ENCODE measurements at places on chromosomes 2 and 18.

DNA sequence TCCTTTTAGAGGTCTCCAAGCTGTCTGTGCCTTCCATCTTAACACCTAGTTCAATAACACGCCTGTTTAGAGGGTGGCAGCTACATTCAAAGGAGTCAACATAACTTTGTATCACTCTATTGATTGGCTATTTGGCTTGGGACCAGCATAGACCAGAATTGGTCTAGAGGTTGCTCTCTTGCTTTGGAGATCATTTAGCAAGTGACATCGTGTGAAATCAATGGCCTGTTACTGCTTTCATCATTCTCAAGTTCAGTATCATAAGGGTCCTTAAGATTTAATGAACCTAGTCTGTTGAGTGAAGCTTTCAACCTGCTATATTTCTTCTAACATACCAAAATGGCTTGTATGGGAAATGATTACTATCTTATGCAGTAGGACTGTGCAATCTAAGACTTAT lies 768.2 kb downstream of the NRXN1 start:
- peak; percentile 93 for DNase-seq

GRCh38 chr2:66530651-66531050 lies 95.7 kb downstream of the MEIS1 start:
- no peak for DNase-seq

DNA sequence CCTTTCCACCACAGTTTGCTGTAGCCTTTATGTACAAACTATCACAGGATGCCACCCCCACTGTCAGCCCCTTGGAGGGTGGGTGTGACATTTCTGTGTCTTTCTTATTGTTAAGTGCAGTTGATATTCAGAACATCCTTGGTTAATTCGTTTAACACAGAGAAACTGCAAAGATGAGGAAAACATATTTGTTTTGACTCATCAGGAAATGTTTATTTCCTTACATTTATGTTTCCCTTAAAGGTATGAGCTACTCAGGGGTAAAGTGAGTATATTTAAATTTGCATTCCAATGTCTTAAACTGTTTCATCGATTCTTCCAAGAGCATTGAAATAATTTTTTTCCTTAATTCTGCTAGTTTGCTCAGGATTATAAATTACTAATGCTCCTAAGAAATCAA lies 243.4 kb downstream of the RDH14 start:
- DNase-seq = no peak

- DNase-seq = no peak
Measured at GRCh38 chr2:152950126-152950525, 231.7 kb downstream of the ARL6IP6 start.

GRCh38 chr18:66325251-66325650 lies 278.6 kb downstream of the CDH19 start:
- no peak for DNase-seq

DNA sequence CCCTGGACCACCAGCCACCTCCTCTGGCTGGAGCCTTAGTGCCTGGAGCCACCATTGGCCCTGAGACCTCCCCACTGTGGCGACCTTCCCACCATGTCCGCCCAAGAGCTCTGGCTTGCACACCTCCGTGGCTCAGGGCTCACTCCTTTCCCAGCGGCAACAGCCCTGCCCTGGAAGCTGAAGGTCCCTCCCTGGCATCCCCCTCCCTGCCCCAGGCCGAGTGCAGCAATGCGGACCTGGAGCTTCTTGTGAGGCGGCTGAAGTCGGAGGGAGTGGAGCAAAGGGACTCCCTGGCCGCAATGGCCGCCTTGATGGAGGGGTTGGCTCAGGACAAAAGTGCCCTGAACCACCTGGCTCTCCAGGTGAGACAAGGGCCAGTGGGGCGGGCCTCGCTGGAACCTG lies 28.6 kb downstream of the CROCC2 start:
- DNase-seq = no peak

- DNase-seq = no peak
Measured at GRCh38 chr2:1278125-1278524, 135.1 kb upstream of the TPO start.

- no peak for DNase-seq
Measured at GRCh38 chr2:153138651-153139375, 339.7 kb downstream of the RPRM start.

DNA sequence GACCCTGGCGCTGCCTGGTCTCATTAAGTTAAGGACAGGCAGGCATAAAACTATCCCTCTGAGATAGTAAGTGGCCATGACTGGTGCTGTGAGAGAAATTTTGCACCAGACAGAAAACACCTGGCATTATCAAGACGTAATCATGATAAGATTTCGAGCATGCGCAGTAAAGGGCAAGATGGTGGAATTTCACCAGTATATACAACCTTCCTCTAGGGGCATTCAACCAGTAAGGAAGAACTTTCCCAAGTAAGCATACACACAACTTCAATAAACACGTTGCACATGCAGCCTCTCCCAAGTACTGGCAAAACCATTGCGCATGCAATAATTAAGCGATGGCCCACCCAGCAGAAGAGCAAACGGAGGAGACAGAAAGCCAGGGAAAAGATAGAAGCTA lies 1376.4 kb upstream of the CRIM1 start:
- no peak for DNase-seq

- no peak for DNase-seq
Measured at GRCh38 chr2:44456946-44457345, 95.2 kb downstream of the CAMKMT start.

- DNase-seq = no peak
Measured at GRCh38 chr2:148317598-148317997, 296.7 kb downstream of the MBD5 start.

DNA sequence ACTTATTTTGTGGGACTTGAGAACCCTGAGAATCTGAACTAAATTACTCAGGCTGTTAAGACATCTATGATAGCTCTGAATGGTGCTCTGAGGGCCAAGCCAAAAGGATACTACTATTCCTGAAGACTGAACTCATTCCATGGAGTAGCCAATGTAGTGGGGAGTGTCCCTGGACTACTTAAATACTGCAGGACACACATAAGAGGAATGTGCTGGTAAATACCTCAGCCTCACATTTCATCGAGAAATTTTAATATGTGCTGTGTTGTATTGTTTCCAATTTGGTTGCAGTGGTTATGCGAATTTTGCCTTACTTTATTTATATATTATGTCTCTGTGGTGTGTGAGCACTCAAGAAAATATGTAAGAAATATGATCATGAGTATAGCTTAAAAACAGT lies 264.4 kb upstream of the FIGN start:
- DNase-seq = no peak

DNA sequence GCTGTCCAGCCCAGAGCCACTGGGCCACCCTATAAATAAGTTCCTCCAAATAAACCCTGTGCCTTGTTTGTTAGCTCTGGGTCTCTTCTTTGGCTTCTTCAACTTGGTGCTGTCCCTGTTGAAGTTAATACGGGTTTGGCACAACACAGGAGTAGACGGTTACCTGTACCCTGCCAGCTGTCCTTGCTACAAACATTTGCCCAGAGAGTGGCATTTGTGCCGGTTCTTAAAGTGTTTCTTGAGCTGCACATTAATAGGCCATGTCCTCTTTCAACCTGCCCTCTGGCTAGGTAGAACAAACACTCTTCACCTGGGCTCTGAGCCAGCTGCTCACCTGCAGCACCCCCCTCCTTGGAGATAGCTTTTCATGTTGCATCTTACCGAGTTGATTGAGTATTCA lies 139.2 kb downstream of the NEDD4L start:
- DNase-seq = peak; percentile 81

GRCh38 chr18:32760391-32760790 lies 12.4 kb downstream of the KLHL14 start:
- no peak for DNase-seq

DNA sequence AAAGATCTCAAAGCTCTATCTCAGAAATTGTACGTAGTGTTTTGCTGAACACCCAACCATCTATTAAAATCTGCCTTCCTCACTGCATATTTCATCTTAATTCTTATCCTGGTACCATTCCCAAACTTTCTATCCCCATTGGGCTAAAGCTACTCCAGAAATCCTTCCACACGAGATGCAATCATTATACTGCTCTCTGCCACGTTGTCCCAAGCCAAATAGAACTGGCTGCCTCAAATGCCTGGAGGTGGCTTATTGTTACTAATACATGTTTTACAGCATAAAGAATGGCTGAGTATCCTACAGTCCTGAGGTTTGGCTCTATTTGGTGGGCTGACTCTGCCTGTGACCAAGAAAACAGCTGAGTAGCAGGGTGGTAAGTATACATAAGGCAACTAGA lies 306.0 kb upstream of the ACVR2A start:
- no peak for DNase-seq

- DNase-seq = no peak
Measured at GRCh38 chr2:185128346-185128745, 530.0 kb downstream of the ZNF804A start.

DNA sequence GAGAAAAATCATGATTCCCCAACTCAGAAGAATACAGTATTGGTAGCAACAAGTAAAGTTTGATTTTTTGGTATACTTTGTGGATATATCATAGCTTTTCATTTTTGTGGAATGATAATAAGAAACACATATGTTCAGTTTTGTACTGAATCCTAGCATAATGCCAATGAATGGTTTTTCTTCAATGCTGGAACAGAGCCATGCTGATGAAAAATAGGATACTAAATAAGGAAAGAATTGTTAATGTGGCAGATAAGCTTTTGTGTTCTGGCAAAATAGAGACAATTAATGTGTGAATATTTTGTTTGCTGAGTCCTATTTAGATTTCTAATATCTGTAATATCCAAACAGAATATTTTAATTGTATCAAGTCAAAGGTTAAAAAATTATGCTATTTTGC lies 21.9 kb downstream of the CD28 start:
- no peak for DNase-seq

DNA sequence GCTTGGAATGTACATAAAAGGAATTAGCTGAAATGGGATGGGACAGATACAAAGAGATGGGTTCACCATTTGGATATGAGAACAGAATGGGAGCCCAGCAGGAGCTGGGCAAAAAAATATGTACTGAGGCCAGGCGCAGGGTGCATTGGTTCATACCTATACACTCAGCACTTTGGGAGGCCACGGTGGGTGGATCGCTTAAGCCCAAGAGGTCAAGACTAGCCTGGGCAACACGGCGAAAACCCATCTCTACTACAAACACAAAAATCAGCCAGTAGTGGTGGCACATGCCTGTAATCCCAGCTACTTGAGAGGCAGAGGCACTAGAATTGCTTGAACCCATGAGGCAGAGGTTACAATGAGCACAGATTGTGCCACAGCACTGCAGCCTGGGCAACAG lies 30.4 kb downstream of the SCN7A start:
- no peak for DNase-seq

DNA sequence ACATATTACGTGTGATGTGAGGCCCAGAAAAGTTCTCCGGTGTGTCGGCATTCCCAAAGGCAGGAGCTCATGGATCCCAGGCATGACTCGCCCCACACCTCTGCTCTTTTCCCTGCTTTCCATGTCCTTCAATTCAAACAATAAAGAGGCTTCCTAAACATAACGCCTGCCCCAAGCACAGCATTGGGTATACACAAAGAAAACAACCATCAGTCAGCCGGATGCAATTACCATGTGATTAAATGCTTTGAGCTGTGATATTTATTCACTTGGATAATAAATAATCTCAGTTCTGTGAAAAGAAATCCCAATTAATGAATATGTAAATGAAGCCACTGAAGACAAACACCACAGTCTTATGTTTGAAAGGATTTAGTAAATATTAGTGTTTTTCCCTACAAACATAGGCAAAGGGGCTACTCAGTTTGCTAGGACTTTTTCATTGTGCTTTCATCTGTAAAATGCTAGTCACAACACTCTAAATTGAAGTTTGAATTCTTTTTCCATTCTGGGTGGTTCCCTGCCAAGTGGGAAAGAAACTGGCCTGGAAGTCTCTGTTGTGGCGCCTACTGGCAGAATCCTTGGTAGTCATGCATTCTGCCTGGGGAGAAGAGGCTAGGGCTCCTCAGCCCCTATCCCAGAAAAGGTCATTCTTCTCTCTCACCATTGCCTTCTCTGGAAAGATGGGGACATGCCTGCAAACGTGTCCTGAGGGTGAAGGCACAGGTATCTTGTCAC lies 144.7 kb downstream of the COL6A3 start:
- no peak for DNase-seq

GRCh38 chr2:123652320-123652719 lies 372.8 kb upstream of the CNTNAP5 start:
- DNase-seq = no peak

DNA sequence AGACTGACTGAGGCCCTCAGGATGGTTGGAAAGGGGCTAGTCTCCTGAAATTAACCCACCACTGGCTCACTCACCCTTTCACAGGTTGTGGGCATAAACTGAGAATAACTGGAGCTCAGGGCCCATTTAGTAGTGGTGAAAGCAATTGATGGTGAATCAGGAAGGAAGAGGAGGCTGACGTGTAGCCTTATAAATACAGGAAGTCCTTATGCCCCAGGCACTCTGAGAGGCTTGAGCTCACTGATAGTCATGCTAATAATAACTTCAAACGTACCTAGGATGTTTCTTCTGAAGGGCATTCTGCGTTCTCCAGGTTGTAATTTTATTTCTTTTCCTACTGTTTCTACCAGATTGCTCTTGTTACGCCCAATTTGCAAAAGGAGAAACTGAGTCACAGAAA lies 328.4 kb downstream of the CLIP4 start:
- DNase-seq = no peak

- no peak for DNase-seq
Measured at GRCh38 chr2:45069684-45070083, 60.4 kb upstream of the SIX2 start.

DNA sequence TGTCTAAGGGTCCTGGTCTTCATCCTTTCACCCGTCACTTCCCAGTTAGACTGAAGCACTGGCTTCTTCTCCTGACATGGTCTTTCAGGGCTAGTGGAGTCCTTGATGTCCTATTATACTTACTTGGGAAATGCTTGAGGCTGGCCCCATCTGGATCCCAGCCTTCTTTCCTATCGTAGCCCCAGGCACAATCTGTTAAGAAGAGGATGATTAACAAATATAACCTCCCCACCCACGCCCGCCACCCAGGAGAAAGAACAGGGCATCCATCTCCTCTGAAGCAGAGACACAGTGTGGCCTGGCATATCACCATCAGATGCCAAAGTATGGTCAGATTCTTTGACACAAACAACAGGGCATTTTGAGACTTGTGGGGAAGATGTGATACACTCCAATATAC lies 530.1 kb downstream of the SOX11 start:
- no peak for DNase-seq

- no peak for DNase-seq
Measured at GRCh38 chr2:121094845-121095244, 190.2 kb downstream of the TFCP2L1 start.

DNA sequence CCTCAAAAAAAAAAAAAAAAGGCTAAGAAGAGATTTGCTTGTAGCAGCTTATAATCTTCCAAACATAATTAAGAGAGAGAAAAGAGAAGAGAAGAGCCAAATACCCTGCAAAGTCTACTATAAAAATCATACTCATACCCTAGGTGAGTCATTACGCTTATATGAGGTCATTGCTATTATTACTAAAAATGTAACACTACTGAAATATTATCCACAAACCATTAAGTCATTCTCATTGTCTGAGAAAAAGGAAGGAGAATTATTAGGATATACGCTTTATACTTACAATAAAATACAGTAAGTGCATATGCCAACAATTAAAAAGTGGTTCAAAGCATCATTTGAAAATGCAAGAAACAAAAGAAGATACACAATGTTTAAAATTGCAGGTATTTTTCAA lies 66.5 kb downstream of the COLEC12 start:
- DNase-seq = no peak

- DNase-seq = no peak
Measured at GRCh38 chr18:73316513-73316912, 448.7 kb upstream of the NETO1 start.

- DNase-seq = no peak
Measured at GRCh38 chr18:38301621-38302020, 736.0 kb upstream of the CELF4 start.

Data from NCI-H187 treated with DMSO at 0.1 percent for 48 hours (cell line).